Fibroblast of skin of right biceps (primary cell): ENCODE measurements at places on chromosomes 13 and 19.
A peak's percentile ranks its signal among the peaks of the same experiment; 100 is the strongest.

- DNase-seq, result peak; percentile 63
Observed at GRCh38 chr13:99269627-99270241, 11.6 kb upstream of the GPR18 start.

DNA sequence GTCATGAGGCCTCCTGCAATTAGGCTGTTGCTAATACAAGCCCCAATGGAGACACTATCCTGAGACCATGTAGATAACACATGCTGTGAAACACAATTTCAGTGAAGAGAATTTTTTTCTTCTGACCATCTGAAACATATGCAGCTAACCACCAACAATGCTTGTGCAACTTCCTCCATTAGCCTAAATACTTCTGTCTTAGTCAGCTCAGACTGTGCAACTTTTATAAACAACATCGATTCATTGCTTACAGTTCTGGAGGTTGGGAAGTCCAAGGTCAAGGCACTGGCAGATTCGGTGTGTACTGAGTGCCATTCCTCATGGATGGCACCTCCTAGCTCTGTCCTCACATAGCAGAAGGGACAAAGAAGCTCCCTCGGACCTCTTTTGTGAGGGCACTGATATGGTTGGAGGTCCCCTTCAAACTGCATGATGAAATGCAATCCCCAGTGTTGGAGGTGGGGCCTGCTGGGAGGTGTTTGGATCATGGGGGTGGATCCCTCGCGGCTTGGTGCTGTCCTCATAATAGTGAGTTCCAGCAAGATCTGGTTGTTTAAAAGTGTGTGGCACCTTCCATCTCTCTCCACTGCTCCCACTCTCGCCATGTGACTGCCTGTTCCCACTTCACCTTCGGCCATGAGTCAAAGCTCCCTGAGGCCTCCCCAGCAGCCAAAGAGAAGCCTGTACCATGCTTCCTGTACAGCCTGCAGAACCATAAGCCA, 27.7 kb downstream of the STK24 start:
- peak; percentile 82 for DNase-seq

- no peak for DNase-seq
Observed at GRCh38 chr13:46665633-46666482, 112.9 kb downstream of the LRCH1 start.

GRCh38 chr13:78487707-78488106, 115.6 kb downstream of the POU4F1 start:
- no peak for DNase-seq

GRCh38 chr19:27993619-27994570, 1219.1 kb downstream of the UQCRFS1 start:
- DNase-seq, result no peak

DNA sequence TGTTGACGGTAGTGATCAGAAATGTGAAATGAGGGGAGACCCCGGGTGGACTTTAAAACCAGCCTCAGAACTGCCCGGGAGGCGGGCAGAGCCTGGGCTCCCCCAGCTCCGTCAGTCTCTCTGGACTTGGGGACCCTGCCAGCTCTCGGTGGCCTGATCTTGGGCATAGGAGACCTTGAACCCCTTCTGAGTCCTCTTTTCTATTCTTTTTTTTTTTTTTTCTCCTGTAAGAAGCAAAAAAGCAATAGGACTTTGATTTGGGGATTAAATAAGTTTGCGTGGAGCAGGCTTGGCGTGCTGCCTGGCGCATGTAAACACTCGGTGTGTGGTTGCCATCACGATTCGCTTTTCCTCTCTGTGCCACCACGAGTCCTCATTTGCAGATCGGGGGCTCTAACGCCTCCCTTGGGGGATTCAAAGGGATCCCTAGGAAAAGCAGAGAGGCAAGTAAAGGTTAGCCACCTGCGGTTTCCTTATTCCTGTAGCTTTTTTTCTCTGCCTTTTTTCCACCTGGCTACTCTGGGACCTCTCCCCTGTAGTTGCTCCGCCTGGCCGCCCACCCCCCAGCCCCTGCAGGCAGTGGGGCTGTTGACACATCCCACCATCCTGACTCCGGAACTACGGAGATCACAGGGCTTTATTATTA, 1.3 kb downstream of the SAFB start:
- peak; percentile 31 for DNase-seq

- DNase-seq, result no peak
Observed at GRCh38 chr13:49216334-49216733, 3.8 kb upstream of the MLNR start.

- DNase-seq, result peak; percentile 28
Observed at GRCh38 chr13:60139272-60139671, 24.5 kb downstream of the DIAPH3 start.

DNA sequence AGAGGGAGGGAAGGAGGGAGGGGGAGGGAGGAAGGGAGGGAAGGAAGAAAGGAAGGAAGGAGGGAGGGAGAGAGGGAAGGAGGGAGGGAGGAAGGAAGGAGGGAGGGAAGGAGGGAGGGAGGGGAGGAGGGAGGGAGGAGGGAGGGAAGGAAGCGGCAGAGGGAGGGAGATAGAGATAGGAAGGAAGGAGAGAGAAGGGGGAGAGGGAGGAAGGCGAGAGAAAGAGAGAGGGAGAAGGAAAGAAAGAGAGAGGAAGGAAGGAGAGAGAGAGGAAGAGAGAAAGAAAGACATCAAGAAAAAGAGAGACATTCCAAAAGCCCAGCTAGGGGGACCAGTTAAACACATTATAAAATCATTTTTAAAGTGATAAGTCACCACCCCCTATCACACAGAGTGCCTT, 62.5 kb downstream of the GNG7 start:
- no peak for DNase-seq

- DNase-seq, result peak; percentile 22
Observed at GRCh38 chr19:19259741-19260140, 13.4 kb downstream of the TM6SF2 start.

DNA sequence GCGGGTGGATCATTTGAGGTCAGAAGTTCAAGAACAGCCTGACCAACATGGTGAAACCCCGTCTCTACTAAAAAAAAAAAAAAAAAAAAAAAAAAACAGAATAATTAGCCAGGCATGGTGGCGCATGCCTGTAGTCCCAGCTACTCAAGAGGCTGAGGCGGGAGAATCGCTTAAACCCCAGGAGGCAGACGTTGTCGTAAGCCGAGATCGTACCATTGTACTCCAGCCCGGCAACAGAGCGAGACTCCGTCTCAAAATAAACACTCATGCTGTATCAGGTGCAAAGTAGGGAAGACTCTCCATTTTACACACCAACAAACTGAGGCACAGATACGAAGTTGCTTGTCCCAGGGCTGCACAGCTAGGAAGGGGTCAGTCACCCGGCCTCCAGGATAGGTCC, 15.6 kb downstream of the TLE6 start:
- DNase-seq, result no peak

DNA sequence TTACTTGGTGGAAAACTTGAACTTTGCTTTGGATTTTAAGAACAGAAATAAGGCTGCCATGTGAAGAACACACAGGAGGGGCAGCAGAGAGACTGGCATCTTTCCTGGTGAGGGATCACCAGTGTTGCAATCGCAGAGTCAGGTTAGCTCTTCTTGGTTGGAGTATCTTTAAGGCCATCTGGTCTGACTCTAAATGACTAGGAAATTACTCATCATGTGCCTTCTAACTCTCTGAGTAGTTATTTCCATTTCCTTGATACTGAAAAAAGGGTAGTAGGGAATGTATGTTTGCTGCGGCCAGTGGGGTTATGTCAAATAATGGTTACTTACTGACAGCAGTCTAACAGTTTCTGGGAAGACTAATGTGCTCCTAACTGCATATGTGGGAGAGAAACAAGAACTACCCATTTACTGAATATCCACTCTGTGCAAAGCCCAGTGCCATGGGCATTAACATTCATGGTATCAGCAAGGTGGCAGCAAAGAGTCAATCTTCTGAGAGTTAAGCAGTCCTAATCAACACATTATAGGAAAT, 122.1 kb downstream of the COG6 start:
- peak; percentile 93 for DNase-seq

DNA sequence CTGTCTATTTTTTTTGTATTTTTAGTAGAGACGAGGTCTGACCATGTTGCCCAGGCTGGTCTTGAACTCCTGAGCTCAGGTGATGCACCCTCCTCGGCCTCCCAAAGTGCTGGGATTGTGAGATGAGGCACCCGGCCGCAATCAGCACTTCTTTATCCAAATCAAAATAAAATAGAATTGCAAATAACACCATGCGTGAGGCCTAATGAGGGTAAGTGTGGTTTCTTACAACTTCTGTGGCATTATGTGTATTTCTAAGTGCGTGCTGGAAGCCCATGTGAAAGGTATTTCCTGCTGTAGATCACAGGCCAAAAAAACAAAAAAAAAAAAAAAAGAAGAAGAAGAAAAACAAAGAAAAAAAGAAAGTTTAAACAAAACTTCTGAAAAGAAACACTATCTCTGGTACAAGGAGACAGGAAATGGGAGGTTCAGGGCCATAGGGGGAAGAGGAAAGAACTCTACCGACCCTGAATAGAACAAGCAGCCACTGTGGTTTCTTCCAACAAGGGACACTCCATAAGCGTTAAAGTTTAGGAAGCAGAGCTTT, 3.0 kb upstream of the GRAMD1A start:
- no peak for DNase-seq

- peak; percentile 28 for DNase-seq
Observed at GRCh38 chr13:80341756-80342370, 937 bp upstream of the SPRY2 start.

DNA sequence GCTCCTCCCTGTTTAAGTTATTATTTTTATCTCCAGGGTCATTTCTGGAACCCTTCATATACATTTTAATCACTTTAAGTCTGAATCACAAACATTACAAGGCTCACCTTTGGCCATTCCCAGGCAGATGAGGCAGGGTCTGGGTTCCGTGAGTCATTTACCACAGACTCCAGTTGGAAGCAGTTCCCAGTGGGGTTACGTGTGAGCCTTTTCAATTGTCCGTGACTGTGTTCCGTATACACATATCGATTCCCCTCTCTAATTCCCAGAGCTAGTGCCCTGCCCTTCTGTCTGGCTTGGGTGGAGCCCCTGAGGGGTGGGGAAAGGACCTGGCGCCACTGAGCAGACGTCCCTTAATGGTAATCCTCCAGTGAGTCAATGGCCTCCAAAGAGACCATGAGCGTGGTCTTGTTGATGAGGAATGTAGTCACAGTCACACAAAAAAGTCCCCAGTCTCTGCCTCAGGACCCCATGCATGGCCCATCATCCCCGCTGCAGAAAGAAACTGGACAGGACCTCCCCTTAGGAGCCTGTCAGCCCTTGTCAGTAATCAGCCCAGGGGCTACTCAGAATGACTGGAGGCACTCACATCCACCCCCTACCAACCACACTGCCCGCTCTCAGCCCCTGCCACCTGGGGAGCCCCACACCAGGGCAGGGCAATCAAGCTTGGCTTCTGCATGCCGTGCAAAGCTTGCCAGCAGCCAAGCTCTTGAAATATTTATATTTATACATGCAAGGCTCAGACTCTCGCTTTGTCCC, 144.4 kb downstream of the ZIC5 start:
- no peak for DNase-seq

DNA sequence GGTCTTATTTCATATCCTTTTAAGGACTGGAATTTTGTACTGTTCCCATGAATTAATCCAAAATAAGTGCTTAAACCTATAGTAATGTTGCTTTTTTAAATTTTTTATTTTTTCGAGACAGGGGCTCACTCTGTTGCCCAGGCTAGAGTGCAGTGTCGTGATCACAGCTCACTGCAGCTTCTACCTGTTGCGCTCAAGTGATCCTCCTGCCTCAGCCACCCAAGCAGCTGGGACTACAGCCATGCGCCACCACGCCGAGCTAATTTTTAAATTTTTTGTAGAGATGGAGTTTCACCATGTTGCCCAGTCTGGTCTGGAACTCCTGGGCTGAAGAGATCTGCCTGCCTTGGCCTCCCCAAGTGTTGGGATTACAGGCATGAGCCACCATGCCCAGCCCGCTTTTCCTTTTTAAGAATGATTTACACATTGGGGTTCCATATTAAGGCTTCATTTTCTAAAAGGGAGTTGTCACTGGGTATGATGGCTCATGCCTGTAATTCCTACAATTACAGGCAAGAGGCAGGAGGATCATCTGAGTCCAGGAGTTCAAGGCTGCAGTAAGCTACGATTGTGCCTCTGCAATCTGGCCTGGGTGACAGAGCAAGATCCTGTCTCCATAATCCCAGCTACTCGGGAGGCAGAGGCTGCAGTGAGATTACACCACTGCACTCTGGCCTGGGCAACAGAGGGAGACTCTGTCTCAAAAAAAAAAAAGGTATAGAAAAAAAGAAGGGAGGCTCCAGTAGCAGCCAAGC, 28.3 kb upstream of the AKT2 start:
- DNase-seq, result no peak

DNA sequence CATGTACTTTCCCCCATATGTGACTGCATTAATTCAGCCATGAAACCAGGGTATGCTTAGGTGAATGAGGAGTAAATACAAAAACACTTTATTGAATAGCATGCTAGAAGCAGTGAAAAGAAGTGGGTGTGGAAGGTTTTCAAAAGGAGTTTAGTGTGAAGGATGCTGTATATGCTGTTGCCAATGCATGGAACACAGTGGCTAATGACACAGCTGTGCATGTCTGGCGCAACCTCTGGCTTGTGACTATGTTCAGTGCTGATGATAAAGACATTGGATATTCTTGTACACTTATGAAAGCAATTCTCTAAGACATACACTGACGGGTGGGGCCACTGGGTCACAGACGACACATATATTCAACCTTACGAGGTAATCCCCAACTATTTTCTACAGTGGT, 55.2 kb downstream of the SOX21 start:
- DNase-seq, result peak; percentile 33

DNA sequence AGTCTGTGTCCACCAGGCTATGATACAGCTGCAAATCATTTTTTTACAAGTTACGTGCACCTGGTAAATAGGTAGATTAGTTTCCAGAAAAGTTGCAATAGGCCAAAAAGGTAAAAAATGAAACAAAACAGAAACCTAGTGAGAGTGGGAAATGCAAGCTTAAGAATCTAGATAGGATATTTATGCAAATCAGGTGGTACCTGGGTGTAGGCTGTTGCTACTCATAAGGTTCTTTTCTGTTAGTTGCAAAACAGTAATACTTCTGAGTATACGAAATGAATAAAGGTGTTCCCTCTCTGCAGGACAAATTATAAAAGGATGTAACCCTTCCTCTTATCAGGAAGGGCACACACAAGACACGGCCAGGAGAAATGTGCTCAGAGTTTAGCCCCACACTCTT, 97.9 kb downstream of the UGGT2 start:
- no peak for DNase-seq

- DNase-seq, result no peak
Observed at GRCh38 chr13:20264271-20265018, 32.3 kb upstream of the GJB6 start.

DNA sequence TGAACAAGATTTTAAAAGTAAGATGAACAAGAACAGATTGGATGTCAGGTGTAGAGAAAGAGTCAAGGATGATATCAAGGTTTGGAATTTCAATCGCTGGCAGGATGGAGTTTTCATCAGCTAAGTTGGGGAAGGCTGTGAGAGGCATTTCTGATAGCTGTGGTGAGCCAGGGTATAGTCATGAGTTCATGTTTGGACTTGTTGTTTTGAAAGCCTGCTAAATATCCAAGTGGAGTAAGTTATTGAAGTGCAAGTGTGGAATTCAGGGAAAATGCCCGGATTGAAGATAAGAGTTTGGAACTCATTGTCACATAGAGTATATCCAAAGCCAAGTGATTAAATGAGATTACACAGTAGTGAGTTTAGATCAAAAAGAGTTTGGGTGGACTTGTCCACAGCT, 11.0 kb upstream of the EPSTI1 start:
- peak; percentile 41 for DNase-seq

GRCh38 chr13:95406176-95406575, 104.9 kb upstream of the ABCC4 start:
- no peak for DNase-seq
